Right kidney (tissue), 9 donors: ENCODE measurements at places on chromosomes 13 and 19.

- no peak for DNase-seq
Measured at GRCh38 chr13:100815476-100816046, 141.0 kb upstream of the TMTC4 start.

DNA sequence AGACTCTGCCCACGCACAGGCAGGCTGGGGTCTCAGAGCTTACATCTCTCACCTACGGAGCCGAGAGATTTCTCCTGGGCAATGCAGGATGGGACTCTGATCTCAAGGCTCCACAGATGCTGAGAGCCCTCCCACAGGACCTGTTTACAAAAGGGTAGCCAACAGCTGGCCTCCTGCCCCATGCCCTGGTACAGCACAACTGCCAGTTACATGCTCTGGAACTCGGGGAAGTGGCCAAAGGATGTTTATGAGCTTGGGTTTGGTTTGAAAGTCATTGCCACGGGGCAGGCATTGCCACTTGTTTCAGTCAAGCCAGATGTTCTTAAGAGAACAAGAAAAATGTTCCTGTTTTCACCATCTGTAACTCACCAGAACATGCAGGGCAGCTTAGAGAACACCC lies 3.5 kb downstream of the DHRS12 start:
- no peak for DNase-seq

- DNase-seq, result no peak
Measured at GRCh38 chr19:18840288-18841267, 8.8 kb downstream of the UPF1 start.

- DNase-seq, result no peak
Measured at GRCh38 chr13:24629320-24629719, 50.9 kb upstream of the ATP12A start.

DNA sequence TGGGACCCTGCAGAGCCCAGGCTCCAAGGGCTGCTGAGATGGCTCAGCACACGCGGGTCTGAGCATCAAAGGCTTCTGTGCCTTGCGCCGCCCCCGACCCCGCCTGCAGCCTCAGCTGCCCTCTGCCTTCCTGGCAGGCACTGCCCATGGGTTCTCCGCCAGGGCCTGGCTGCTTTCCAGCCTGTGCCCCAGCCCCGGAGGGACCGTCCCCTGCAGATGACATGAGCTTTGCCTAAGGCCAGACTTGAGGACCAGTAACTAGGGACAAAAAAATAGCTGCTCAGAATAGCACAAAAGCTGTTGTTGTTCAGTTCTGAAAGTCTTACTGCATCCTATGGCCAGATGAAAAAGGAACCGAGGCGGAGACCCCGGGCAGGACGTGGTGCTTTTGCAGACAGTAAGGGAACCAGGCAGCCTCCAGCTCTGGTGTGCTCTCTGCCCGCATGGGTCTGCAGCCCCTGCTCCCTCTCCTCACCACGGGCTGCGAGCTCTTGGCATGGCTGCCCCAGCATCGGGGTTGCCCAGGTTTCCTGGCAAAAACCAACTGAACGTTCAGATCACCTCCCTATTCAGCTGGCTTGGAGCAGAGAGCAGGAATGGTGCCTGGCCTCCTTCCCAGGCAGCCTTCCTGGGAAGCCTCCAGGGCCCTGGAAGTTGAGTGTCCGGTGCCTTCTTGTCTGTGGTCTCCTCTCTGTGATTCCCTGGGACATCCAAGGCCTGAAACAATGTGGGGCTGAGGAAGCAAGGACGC lies 12.5 kb upstream of the CFAP97D2 start:
- no peak for DNase-seq

DNA sequence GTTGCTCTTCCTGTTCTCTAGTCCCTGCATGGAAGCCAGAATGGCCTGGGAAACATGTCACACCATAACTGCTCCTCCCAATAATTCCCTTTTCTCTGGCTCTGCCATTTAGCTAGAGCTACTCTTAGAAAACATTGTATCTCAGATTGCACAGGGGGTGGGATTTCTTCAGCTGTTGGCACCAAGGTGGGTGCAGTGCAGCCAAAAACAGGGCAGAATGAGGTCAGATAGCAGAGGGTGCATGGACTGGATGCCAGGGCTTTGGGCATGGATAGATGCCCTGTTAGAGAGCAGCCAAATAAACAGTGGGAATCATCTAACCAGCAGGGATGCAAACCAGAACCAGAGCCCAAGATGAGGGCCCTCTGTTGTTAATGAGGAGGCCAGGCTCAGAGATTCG lies 4.9 kb upstream of the AMER2 start:
- no peak for DNase-seq
